ENCODE measurements at places on chromosomes 7 and 10. TPM values are rescaled to one million over a fixed set of nuclear protein-coding genes. Genes with fewer than 3 reads are reported as not detected.

Gene PTF1A
- total RNA-seq: not detected

Gene HGF
- total RNA-seq: 1.8 TPM

Gene SLC16A9
- total RNA-seq: not detected

Gene ACSL5
- 9.6 TPM for total RNA-seq

Gene STX1A
- 11.4 TPM for total RNA-seq

Gene MYOF
- total RNA-seq: 651 TPM
